ENCODE measurements at places on chromosomes 1 and 21.

DNA sequence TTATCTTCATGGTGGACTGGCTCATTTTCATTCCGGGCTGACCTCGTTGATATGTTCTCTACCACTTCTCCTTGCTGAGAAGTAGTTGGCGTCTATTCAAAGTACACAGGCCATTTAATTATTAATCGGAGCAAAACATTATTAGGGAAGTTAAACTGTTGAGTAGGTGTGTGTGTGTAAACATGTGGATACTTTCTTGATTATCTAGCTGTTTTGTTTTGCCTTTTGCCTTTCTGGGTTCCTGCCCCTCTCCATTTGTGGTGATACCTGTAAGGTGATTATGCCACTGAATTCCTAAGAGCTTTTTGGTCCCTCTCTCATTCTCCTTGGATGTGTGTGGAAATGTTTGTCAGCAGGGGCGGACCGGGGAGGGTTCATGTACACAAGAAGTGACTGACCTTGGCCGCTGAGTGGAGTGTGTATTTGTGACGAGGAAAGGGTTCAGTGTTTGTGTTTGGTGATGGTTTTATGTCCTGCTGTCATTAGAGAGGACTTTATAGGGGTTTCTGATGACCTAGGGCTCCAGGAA lies 56.6 kb upstream of the PPP2R5A start:
- DNase-seq, result no peak

DNA sequence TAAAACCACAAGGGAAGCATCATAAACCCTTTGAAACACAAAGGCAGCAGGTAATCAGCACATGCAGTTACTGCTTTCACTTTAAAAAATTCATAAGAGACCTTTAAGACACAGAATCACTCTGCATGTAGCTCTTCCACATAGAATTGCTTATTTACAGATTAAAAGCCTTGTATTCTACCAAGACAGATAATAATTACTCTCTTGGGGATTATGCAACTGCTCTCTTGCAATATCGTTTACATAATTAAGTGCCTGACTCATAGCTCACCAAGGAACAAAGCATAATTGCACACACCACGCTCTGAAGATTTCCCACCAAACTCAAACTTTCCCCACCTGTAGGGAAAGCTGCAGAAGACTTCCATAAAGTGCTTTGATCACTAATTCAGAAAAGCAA lies 87.9 kb downstream of the VAV3 start:
- peak; percentile 10 for DNase-seq

- DNase-seq, result no peak
Observed at GRCh38 chr1:185420588-185421081, 103.6 kb upstream of the IVNS1ABP start.

DNA sequence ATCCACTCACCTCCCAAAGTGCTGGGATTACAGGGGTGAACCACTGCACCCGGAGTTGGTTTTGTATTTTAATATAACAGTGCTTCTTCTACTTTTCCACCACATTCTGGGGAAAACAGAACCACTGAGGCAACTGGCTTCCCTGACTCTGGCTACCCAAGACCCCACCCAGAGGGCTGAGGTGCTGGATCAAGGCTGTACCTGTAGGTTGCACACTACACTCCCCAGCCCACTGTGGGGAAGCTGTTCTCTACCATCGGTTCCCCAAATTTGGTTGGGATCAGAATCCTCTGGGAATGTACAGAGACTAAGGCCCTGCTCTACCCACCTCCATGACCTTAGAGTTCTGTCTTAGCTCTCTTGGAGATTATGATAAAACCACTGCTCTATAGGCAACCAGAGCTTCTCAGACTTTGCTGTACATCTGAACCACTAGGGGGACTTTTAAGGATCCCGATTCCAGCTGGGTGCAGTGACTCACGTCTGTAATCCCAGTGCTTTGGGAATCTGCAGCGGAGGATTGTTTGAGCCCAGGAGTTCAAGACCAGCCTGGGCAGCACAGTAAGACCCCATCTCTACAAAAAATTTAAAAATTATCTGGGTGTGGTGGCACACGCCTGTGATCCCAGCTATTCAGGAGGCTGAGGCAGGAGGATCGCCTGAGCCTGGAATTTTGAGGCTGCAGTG lies 51.6 kb downstream of the GNG4 start:
- DNase-seq, result no peak

- DNase-seq, result peak; percentile 19
Observed at GRCh38 chr1:202274611-202275010, 67.1 kb downstream of the UBE2T start.

DNA sequence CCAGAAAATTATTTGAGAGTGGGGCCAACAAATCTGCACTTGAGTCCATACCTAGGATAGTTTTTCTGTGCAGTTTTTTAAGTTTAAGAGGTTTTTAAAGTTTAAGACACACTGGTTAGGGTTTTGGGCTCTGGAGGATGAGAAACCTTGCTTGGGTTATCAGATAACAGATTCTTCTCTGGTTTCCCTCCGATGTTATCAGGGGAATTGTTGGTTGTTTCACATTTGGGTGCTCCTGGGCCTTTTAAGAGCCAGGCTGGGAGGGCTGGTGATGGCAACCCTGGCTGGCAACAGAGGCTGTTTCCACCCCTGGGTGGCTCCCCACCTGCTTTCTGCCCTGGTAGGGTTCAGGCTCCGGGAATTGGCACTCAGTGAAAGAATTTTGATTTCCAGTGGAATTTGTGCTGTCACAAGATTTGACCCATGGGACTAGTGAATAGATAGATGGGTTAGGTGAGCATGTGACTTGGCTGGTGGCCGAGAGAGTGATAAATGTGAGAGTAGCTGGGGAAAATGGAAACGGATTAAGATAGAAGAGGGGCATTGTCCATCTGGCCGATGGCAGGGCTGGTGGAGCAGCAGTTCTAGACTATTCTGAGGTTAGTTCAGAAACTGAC lies 14.8 kb downstream of the VANGL1 start:
- DNase-seq, result no peak

GRCh38 chr1:93822730-93823425 lies 56.1 kb downstream of the DNTTIP2 start:
- DNase-seq, result no peak

DNA sequence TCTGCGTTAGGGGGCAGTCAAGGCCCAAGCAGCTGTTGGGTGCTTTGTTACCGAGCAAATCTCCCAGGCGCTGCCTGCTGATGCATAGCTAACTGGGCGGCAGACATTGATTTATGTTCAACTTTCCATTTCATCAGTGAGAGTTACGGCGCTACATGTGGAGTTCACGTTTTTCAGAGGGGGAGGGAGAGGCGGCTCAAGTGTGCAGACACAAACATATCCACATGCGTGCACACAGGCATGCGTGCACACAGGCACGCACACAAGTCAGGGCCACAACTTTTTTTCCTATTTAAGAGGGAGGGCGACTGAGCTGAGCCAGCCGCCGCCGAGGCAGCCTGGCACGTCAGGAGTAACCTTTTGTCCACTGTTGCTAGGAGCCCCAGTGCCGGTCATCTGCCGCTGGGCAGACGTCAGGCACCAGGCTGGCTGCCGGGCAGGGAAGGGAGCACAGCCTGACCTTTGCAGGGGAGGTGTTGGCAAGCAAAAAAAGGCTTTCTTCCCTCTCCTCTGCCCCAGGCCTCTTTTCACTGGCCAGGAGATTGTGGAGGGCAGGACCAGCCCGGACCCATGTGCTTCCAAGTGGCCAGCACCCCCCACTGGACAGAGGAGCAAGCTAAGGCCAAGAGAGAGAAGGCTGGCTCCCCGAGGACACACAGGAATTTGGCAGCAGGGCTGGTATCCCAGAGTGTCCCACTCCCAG lies 73.3 kb downstream of the MRPL37 start:
- peak; percentile 12 for DNase-seq

- DNase-seq, result no peak
Observed at GRCh38 chr1:179048339-179049124, 22.8 kb downstream of the FAM20B start.

GRCh38 chr1:91895832-91896556 lies 10.0 kb upstream of the TGFBR3 start:
- no peak for DNase-seq

GRCh38 chr1:240804475-240804874 lies 192.5 kb upstream of the GREM2 start:
- no peak for DNase-seq

GRCh38 chr1:55284856-55285255 lies 69.7 kb upstream of the USP24 start:
- peak; percentile 56 for DNase-seq

GRCh38 chr1:192901500-192901899 lies 92.7 kb downstream of the RGS2 start:
- DNase-seq, result no peak

DNA sequence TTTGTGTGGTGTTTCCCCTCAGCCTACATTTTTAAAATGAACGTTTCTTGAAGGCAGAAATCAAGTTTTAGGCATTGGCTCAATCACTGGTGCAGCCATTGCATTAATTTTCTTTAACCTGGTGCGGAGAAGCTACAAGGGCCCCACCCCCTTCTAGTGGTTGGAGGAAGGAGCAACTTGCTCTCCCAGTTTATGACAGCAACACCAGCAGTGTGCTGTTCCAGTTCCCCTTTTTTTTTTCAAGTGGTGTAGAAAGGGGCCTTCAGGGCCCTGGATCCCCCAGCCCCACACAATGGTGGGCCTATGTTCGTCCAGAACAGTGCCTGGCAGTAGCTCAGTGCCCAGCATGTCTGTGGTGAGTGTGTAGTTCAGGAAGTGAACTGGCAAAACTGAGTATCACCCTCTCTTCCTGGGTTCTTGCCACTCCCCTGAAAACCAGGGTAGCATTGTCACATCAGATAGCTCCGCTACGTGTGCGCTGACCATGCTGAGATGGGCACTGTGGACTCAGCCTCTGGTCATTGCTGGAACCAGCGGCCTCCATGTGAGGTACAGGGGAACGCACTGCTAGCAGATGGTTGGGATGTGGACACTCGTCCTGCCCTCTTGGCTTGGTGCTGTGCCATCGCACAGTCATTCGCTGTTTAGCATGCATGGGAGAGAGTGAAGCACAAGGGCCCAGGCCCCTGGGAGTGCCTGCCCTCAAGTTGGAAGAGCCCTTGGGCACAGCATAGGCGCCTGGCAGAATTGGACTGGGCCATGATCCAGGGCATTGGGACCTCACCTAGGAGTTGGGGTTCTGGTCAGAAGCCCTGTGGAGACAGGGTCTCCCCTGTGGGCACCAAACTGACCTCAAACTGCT lies 7.2 kb downstream of the ARF1 start:
- no peak for DNase-seq

- no peak for DNase-seq
Observed at GRCh38 chr1:151920149-151920548, 10.8 kb upstream of the THEM4 start.

DNA sequence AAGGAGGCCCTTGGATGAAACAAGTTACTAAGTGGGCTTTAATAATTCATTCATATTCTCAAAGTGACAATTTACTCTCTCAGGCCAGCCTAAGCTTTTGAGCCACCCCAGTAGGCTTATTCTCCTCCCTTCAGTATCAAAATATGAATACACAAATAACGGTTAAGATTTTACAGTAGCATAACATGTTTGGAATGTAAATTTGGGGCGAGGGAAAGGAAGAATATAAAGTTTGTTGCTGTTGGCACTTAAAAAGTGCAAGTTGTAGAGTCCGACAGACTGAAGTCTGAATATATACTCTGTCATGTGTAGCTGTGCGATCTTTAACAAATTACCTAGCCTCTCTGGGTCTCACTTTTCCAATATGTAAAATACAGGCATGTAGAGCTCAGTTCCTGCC lies 22.6 kb upstream of the MYSM1 start:
- DNase-seq, result no peak

- DNase-seq, result no peak
Observed at GRCh38 chr1:239368436-239369109, 17.8 kb upstream of the CHRM3 start.

DNA sequence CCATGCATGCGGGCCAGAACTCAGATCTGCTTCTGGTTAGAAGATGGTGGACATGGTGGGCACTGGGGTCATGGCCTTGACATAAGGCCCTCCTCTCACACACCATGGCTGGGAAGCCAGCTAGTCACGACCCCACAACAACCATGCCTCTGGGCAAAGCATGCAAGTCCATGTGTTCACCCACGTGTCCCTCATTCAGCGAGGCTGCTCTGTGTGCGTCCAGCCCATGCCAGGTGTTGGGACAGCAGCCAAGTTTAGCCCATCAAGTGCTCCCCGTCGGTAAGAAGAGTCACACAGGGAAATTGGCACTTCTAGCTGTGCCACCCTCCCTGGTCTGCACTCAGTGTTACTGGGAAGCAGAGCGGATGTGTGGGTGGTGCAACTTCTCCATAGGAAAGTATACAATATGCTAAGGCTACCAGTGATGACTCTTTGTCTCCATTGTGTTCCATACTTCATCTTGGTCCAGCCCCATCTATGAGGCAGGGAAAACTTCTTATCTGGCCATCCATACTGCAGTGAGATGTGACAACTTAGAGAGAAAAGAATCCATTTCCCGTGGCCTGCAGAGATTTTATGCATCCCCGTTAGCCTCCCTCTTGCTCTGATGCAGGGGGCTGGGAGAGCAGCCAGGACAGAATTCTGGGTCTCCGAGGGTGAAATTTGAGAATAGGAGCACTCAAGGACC lies 198.0 kb downstream of the GRIK3 start:
- DNase-seq, result no peak

- no peak for DNase-seq
Observed at GRCh38 chr1:2882966-2883696, 81.6 kb upstream of the TTC34 start.

DNA sequence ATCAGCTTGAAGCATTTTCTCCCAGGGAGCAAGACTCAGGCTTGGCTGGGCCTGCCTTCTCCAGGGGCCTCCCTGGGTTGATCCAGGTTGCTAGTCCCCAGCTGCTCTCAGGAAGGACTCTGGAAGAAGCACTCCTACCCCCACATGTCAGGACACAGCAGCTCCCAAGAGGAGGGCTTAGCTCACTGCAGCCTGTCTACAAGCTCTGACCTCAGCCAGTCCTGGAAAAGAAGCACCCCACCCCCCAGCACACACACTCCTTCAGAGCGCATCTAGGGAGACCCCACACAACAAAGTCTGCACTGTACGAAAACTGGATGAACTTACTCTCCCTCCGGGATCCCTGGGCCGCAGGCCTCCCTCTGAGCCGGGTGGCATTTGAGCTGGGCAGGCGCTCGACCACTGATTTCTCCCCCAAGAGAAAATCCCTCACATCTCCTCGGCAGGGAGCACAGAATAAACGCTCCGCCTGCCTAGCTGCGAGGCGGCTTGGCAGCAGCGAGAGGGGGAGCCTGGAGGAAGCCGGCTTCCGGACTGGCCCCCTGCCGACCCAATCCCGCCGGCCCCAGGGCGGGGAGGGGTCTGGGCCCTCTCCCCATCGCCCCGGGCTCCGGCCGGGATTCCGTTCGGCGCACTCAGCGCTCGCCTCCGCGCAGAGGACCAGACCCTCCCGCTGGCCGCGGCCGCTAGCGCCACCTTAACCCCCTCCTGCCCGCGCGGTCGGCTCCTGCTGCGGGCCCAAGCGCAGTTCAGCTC lies at the start of gene KCNA2:
KCNA2 (minus strand) TSS at position 458 of the 756 bp plus-strand sequence. CDS start 1,576 bp downstream, outside the sequence.
- no peak for DNase-seq

Measured in erythroblast (primary cell).